ENCODE measurements at places on chromosomes 12 and 14.

DNA sequence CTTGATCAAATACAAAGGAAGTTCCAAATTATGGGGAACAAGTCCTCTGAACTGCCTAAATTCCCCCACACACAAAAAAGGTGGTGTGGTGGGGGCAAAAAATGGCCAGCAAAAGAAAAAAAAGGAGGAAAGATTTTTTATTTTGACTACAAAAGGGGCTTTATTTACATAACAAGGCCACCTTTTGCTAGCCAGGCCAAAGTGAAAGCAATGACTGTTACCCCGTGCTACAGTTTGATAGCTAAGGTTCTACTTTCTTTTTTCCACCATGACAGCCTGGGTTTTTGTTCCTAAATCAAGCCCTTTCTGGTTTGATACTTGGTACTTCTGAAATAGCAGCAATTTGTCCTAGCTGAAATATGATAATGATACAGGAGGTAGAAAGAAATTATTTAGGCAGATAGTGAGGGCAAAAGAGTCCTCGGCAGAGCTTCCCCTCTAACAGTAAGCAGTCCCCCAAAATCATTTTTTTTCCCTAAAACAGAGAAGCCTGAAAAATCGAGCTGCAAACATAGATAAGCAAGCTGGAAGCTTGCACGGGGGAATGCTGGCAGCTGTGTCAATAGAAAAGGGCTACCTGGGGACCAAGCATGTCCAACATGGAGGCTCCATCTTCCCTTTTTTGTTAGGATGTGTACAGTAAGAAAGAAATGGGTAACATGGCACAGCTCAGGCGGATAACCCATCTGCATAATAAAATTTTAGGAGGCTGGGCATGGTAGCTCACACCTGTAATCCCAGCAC, 8.9 kb upstream of the B4GALNT1 start:
- no peak for DNase-seq

- DNase-seq = no peak
These were observed 19.3 kb upstream of the CCER1 start for GRCh38 chr12:90974286-90974685.

DNA sequence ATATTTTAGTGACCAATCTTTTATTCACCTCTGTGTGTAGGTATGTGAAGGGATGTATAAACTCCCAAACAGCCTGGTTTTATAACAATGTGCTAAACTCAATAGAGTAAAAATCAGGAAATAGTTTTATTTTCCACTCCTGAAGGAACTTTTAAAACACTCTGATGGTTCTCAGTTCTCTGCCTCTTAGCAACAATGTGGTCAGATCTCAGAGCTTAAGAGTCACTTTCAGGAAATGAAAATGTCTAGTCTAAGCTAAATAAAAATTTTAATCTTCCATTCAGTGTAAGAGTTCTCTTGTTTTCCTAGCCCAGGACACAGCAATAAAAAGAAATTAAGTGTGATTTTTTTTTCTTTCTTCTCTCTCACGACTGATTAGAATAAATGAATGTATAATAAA, 718.0 kb downstream of the C12orf50 start:
- no peak for DNase-seq

GRCh38 chr12:133046698-133047097, 9.4 kb downstream of the ZNF84 start:
- no peak for DNase-seq

GRCh38 chr14:21093018-21093417, 5.4 kb downstream of the ZNF219 start:
- DNase-seq = no peak

DNA sequence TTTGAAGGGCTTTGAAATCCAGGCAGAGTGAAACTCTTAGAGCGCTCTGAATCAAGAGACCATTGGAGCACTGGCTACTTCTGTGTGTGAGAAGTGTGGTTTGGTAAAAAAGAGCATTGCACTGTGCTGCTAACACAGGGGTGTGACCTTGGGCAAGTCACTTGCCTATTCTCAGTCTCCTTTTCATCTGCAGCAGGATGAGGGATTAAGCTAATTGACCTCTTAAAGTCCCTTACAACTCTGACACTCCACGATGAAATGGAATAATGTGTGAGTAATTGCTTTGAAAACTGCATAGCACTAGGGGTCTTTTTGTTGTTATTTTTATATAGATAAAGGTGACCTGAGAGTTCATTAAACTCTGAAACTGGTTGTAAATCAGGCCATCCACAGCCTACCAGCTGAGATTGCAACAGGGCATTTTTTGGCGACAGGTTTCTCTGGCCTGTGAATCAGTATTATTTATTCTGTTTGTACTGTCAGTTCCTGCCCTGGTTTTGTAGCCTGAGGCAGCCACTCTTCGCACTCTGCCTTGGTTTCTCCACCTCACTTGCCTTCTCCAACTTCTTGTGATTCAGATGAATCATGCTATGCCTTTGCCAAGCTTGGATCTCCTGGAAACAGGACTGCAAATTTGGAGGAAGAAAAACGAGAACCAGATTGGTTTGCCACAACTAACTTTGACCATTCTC, 159.9 kb upstream of the PARP11 start:
- no peak for DNase-seq

DNA sequence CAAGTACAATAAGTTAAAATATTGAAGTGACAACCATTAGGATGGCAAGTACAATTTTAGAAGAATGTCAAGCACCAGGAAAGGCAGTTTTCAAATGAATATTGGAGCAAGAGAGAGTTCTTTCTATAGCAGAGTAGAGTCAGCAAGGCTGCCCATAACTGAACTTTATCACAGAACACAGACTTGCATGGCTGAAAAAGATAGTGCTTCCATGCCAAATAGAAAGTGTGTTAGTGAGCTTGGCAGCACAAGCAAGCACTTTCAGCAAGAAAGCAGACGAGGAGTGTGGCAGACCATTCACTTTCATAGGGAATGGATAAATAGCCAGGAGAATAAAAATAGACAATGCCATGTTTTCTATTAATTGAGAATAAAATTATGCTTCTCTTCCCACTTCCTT, 647.0 kb upstream of the MGAT4C start:
- no peak for DNase-seq

- no peak for DNase-seq
These were observed 847.2 kb downstream of the VRK1 start for GRCh38 chr14:97644365-97644764.

DNA sequence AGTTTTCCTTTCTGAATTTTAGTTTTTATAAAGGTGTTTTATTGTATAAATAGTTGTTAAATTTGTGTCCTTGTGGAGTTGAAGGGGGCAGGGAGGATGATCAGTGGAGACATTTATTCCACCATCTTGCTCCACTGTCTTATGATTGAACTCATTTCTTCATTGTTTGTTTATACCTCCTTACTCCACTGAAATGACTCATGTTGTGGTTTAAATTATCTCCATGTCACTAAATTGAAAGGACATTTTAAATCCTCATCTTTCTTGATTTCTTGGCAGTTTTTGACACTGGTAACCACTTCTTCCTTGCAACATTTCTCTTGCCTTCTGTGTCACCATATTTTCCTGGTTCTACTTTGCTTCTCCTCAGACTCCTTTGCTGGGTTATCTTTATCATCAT, 23.6 kb upstream of the FERMT2 start:
- DNase-seq = no peak

DNA sequence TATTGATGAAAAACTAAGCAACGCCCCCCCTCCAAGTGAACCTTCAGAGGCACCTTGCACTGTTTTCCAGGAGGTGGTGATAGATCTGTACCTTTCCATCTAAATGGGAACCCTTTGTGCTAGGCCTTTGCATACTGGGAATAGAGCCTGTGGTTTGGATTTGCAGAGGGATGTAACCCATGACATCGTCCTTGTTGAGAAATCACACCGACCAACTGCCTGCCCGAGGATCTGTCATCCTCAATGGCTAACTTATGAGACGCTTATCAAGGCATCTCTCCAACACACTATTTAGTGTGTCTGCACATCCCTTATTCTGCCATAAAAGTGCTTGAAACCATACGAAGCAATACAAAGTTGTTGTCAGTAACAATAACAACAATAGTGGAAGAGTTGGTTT, 22.9 kb downstream of the NTN4 start:
- no peak for DNase-seq

- no peak for DNase-seq
These were observed 1.0 kb upstream of the CLIP1 start for GRCh38 chr12:122423258-122424165.

DNA sequence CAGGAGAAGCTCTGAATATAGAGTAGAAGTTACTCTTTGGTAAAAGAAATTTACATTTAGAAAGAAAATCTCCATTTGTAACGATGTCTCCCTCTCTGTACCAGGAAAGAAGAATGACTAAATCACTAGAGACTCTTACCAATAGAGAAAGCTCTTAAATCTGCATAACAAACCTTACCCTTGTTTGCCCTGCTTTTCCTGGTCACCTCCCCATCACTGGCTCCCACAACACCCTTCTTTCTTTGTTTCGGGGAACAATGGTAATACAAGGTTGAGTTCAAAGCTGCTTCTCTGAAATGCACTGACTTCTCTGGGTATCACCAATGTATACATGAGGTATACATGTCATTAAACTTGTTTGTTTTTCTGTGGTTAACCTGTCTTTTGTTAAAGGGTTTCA, 351.1 kb upstream of the FLRT2 start:
- DNase-seq = no peak

GRCh38 chr12:99043319-99043914, 398.3 kb downstream of the APAF1 start:
- DNase-seq = no peak

GRCh38 chr12:49208676-49209075, 19.8 kb upstream of the TUBA1A start:
- no peak for DNase-seq

GRCh38 chr12:95736631-95737030, 53.9 kb downstream of the NTN4 start:
- no peak for DNase-seq

DNA sequence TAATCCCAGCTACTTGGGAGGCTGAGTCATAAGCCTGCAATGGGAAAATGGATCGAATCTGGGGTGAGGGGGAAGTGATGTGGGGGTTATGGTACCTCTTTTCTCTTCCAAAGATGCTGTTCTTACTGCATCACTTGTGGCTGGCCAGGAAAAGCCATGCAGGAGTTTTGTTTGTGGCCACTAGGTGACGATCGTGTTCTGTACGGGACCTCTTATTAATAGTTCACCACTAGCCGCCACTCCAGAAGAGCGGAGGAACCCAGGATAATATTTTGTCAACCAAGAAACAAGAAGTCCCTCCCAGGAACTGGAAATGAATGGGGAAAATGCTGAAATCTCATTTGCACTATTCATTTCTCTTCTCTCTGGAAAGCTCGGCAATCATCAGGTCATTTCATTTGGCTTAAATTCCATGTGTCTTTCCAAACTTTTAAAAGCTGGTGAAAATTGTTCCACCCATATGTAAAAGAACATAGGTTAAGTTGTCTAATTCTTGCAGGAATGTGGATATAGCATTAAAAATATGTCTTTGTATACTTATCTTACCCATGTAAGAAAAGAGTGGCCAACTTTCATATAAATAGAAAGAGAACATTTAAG, 8.9 kb downstream of the GPR65 start:
- DNase-seq = no peak

DNA sequence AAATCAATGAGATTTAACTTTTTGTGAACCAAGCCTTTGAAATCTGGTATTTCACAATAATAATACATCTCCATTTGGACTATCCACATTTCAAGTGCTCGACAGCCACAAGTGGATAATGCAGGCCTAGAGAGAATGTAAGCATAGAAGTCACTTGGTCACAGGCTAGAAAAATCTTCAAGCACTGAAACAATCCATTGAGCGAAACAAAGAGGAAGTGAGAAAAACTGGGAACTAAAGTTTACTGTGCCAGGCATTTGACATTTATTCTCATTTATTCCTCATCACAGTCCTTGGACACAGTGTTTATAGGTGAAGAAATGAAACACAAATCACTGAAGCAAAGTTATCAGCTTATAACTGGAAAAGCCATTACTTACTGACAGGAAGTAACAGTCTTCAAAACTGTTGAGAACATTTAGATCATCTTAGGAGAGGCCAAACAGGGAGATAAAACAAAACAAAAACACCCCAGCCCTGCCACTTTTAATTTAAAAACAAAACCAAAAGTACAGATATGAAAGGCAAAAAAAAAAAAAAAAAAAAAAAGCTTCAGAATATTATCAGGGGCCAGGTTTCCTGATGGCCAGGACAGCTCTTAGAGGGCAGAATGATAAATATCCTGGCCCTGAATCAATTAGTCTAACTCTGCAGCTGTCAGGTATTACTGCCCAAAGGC, 29.2 kb downstream of the GNS start:
- DNase-seq = no peak

DNA sequence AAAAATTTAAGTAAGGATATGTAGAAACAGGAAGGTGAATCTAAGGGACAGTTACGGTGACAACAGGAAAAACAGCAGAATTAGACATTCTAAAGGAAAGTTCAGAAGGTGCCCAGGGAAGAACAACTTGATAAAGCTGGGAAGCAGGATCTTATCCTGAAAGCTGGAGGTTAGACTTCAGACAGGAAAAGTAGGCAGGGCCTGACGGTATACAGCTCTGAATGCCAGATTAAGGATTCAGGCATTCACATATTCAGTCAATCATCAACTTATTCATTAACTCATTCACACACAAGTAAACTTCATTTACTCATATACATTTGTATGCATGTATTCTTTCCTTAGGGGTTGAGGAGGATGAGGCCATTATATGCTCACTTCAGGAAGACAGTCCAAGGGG, 81.3 kb downstream of the RALGAPA1 start:
- no peak for DNase-seq

DNA sequence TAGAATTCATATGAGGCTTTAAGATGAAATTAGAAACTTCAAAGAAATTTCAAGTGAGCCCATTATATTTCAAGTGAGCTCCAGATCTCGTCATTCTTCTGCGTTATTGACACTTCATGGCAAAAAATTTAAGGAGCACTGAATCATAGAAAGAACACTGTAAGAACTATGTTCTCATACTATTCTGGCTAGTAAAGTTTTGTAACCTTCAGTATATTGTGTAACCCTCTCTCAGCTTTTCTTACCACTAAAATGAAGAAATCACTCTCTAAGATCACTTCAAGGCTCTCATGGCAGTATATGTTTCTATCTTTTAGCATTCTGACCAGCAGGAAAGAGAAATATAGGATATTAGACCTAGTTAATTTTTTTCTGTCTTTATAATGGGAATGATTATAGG, 6.3 kb downstream of the GPHN start:
- no peak for DNase-seq

DNA sequence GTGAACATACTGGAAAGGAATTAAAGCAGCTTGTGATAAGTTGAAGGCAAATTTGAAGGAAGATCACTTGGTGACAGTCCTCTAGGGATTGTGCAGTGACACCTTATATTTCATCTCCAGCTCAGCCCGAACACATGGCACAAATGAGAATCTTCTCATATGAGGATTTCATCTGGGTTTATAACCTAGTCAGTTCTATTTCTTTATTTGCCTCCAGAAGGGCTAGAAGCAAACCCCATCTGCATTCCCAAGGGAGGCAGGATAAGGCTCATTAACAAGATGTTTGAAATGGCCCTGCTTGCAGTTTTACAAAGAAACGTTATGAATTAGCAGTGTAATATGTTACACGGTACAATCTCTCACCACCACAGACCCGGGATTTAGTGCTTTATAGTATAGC, 90.7 kb upstream of the KRR1 start:
- DNase-seq = no peak
